SW480 (cell line): ENCODE measurements at places on chromosomes 12 and 14.
A peak's percentile ranks its signal among the peaks of the same experiment; 100 is the strongest.

GRCh38 chr14:23137192-23137812 lies 18.2 kb upstream of the CEBPE start:
- DNase-seq, result no peak

DNA sequence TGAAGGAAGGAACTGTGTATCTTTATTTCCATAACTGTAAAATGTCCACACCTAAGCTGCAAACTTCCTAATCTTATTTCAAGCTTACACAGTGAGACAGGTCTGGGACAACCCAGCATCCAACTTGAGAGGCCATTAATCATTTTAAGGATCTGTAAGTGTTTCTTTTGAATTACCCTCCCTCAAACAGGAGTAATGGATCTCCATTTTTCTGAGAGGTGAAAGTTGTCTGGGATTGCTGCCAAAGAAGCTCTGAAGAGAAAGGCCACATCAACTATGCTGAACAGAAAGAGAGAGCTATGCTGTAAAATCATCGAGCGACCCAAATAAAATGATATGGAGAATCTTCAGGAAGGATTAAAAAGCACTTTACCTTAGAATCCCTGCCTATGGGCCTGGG lies 131.7 kb upstream of the CPNE8 start:
- no peak for DNase-seq

DNA sequence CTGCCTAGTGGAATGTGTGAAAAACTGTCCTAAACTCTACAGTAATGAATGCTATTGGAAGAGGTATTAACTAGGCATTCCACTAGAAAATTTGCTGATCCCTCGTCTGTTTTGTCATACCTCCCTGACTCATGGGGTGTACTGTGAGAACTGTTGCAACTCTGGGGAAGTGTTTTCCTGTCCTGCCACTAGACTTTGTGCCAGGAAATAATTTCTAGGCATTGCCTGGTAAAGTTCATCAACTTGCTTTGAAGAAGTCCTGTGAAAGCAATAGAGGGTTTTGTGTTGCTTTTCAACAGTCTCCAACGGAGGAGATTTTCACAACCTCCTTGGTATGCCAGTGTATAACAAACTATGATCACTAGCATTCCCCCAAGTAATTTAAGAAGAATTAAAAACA lies 139.9 kb downstream of the AKAP6 start:
- peak; percentile 2 for DNase-seq

- peak; percentile 94 for DNase-seq
Observed at GRCh38 chr12:26691234-26691970, 141.6 kb downstream of the ITPR2 start.

- DNase-seq, result no peak
Observed at GRCh38 chr14:32724867-32725471, 213.7 kb upstream of the NPAS3 start.

- no peak for DNase-seq
Observed at GRCh38 chr14:68148276-68148675, 328.7 kb downstream of the RAD51B start.

DNA sequence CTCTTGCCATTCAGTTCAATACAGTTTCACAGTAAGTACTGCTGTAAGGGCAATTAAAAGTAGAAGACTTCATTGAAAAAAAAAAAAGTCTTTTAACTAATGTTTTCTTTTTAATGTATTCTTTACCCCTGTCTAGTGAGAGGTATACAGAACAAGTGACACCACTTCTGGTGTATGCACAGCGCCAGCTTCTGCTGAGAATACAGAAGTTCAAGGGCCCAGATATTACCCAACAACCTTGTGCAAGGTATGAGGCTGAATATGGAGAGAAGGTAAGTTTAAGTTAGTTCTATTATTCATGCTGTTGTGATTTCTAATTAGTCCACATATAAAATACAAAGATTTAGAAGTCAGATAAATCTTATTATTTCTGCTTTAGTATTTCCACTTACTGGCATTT lies 168.7 kb downstream of the CFAP54 start:
- DNase-seq, result no peak

DNA sequence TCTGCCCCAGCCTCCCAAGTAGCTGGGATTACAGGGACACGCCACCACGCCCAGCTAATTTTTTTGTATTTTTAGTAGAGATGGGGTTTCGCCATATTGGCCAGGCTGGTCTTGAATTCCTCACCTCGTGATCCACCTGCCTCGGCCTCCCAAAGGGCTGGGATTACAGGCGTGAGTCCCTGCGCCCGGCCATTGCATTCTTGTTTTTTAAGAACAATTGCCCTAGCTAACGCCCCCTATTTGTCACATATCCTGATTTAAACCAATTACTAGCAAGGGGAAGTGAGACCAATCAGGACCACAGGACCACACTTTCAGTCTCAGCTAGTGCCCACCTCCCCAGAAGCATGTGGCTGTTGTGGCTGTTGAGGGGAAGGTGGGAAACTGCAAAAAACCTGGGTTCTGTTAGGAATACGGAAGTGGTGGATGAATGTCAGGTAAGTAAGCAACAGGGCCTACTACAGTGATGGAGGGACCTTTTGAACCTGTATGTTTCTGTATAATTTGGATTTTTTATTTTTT lies 37.8 kb upstream of the NFYB start:
- DNase-seq, result no peak

DNA sequence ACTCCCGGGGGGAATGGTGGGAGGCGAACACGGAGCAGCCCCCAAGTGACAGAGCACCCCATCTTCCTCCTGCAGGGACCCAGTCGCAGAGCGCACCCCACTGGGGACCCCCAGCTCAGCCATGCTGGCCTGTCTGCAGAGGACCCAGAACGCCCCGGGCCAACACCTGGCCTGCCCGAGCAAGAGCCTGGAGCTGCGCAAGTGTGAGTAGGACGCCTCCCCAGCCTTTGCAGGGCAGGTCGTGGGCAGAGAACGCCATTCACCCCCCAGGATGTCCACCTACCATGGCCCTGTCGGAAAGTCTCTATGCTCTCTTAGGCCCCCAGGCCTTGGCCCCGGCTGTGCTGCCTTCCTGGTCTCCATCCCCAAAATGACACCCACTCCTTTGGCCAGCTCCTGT lies 30.4 kb downstream of the FAM222A start:
- DNase-seq, result no peak

DNA sequence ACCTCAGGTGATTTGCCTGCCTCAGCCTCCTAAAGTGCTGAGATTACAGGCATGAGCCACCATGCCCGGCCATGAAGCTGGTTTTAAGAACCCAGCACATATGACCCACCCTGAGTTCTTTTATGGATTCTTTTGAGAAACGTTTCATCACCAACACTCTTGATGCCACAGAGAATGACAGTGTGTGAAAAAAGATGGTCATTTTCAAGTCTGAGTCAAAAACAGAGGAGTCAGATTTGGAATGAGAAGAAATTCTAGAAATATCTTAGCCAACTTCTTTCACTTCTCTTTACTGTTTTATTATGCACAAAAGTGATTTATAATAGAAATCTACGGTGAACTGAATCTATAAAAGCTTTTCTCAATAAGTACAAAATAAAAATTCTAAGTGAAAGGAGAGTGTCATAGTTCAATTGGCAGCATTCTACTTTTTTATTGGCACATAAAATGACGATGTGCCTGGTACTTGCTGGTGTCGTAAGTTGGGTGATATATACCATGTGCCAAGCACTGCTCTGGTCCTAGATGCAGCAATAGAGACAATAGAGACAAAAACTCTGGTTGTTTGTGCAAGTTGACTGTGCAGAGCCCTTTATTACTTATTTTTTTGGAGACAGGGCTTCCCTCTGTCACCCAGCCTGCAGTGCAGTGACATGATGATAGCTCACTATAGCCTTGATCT lies 33.9 kb downstream of the CCDC177 start:
- DNase-seq, result no peak

DNA sequence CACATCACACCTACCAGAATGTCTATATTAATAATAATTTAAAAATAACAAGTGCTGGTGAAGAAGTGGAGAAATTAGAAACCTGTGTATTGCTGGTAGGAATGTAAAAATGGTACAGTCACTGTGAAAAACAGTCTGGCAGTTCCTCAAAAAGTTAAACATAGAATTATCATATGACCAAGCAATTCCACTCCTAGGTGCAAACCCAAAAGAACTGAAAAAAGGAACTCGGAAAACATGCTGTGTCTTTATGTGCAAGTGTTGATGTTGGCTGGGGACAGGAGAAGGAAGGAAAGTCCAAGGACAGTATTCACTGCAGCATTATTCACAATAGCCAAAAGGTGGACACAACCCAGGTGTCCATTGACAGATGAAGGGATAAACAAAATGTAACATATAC lies 146.5 kb downstream of the TTC7B start:
- no peak for DNase-seq

- DNase-seq, result no peak
Observed at GRCh38 chr12:110928700-110929099, 8.3 kb upstream of the MYL2 start.

DNA sequence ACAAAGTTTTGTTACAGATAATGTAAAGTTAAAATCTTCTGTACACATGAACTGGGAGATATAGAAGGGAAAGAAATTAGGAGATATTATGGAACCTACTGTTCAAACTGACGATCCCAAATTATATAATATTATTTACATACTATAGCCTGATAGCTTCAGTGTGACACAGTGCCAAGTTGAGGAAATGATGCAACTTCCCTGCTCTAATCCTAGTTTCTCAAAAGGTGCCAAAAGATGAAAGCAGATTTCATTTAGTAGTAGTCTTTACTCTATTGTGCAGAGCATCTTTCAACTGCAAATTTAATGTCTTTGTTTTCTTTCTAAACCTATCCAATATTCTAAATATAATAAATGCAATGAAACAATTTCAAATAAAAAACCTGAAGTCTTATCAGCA lies 46.9 kb downstream of the COCH start:
- DNase-seq, result no peak

- peak; percentile 73 for DNase-seq
Observed at GRCh38 chr12:131912518-131913274, 16.4 kb upstream of the PUS1 start.

DNA sequence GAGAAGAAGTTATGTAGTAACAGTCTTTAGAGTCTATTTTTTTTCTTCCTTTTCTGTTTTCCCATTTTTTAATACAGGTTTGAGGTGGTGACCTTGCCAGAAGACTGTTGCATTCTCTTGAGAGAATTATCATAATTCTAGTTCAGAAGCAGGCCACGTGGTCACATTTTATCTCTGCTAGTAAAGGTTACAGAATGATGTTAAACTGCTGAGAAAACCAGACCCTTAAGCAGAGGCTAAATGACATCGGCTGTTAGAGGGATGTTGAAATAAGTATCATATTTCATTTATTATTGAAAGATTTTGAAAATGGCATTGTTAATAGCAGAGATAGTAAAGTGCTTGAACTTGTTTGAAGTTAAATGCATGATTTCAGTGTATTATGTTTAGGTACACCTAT lies 49.2 kb downstream of the BRMS1L start:
- no peak for DNase-seq

GRCh38 chr14:41350476-41350875 lies 256.2 kb upstream of the LRFN5 start:
- DNase-seq, result peak; percentile 86

GRCh38 chr12:125142601-125143000 lies 77.4 kb downstream of the AACS start:
- DNase-seq, result no peak

GRCh38 chr14:99432485-99432884 lies 48.2 kb downstream of the SETD3 start:
- no peak for DNase-seq

DNA sequence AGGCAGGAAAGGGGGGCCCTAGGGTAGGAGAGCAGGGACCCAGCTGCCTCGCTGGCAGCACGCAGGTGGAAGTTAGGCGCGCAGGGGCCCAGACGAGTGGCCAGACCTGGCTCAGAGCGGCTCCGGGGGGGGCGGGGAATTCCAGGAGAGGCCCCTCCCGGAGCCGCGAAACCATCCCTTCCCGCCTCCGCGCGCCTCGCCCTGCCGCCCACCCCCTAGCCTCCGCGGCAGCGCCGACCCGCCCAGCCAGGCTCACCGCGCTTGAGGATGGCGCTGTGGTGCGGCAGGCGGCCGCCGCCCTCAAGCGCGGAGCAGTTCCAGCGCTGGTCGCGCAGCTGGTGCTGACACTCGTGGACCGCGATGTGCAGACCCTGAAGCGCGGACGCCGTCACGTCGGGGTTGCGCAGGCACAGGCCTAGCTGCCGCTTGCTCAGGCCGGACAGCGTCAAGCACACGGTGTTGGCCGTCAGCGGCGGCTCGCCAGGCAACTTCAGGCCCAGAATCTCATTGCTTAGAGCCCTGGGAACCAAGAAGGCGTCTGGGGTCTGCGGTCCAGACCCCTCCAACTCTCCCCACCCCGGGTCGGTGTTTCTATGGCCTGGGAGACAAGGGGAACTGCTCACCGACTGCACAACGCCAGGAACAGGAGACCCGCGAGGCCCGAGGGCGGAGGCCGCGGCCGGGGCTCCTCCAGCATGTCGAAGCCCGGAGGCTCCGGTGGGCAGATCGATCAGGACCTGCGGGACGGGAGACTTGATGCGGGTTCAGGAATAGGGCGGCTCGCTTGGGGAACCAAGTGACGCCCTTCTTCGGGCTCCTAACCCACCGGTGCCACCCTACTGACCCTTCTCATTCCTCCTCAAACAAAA lies 1.5 kb downstream of the WNT10B start:
- DNase-seq, result no peak

DNA sequence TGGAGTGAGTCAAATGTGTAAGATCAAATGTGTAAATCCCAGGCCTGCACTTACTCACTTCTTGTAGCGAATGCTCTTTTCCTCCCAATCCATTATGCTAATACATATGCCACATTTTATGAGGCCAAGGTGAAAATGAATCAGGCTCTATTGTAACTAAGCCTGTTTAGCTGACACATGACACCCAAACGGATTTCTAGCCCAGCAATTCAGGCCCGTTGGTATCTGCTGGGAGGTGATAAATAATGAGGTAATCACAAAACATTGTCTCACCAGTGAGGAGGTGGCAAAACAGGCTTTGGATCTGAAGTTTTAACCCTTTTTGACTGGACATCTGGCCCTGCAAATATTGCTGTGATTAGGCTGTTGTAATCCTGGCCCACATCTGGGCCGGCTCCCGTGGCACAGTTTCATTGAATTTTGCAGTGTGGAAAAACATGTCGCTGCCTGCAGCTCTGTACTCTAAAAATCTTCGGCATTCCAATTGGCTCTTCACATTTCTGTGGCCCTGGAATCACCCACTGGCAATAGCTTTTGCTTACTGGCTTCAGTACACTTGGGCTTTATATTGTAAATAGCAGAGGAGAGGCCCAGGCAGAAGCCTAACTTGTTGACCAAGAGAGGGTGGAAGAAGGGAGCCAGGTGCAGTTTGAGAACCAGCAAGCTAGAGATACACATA lies 106.1 kb downstream of the PAX9 start:
- DNase-seq, result peak; percentile 19
